ENCODE measurements at places on chromosomes 12 and 14.

DNA sequence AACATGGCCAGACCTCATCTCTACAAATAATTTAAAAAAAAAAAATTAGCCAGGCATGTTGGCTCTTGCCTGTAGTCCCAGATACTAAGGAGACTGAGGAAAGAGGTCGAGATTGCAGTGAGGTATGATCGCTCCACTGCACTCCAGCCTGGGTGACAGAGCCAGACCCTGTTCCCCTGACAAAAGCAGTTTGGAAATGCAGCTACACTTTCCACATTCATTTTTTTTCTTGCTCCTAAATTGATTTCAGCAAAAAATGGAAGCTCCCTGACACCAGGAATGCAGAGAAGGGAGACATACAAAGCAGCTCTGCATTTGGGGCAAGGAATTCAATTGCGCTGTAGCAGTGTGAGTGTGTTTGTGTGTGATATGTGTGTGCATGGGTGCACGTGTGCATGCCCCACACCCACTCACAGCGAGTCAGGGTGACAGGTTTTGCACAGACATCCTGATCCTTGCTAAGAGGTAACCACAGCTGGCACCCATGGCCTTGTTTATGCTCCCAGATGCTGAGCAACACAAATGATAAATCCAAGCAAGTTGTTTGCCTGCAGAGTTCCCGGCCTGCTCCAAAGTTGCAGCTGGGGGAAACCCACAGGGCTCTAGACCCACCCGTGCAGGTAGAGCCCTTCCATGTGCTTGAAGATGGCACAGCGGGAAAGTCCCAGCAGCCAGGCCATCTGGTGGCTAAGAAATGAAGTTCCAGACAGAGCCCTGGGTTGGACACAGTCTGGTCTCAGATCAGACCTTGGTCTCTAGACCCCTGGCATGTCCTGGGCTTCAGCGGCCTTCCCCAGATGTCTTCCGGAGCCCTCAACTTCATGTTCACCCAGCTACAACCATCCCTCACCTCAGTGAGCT, 25.9 kb upstream of the BDKRB2 start:
- no peak for DNase-seq

GRCh38 chr12:3791256-3791874, 38.5 kb upstream of the CRACR2A start:
- DNase-seq, result no peak

GRCh38 chr12:73352826-73353225, 1080.7 kb downstream of the TRHDE start:
- DNase-seq, result no peak

GRCh38 chr12:12611512-12612306, at the start of gene CREBL2:
TSS of gene CREBL2 (plus strand) at chr12:12611876. CDS start at chr12:12612173, 297 bp downstream.
- DNase-seq, result peak; percentile 98

DNA sequence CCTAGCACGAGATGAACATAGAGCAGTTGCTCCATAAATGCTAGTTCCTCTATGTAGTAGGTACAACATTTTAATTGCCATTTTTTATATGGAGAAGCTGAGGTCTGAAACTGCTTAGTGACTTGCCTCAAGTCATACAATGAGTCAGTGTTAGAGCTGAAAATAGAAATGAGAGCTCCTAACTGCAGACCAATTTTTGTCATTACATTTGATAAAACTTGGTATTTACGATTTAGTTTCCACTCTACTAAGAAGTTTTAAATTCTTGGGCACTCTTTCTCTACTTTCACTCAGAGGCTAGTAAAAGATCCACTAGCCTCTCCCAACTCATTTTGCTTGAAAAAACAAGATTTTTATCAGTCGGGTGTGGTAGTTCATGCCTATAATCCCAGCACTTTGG, 8.1 kb upstream of the TMED10 start:
- no peak for DNase-seq

DNA sequence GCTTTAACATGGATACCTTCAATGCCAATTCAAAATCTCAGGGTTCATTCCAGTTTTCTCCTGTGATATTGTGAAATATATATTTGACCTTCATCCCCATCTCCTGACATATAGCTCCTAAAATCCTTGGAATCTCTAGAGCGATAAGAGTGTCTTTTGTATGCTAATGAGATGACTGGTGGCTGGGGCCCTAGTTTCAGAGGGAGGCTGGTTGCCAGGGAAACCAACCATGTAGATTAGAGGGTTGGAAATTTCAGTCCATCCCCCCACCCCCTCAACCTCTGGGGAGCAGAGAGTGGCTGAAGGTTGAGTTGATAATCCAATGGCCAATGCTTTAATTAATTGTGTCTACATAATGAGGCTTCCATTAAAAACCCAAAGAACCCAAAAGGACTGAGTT, 59.4 kb downstream of the SDR9C7 start:
- DNase-seq, result no peak

DNA sequence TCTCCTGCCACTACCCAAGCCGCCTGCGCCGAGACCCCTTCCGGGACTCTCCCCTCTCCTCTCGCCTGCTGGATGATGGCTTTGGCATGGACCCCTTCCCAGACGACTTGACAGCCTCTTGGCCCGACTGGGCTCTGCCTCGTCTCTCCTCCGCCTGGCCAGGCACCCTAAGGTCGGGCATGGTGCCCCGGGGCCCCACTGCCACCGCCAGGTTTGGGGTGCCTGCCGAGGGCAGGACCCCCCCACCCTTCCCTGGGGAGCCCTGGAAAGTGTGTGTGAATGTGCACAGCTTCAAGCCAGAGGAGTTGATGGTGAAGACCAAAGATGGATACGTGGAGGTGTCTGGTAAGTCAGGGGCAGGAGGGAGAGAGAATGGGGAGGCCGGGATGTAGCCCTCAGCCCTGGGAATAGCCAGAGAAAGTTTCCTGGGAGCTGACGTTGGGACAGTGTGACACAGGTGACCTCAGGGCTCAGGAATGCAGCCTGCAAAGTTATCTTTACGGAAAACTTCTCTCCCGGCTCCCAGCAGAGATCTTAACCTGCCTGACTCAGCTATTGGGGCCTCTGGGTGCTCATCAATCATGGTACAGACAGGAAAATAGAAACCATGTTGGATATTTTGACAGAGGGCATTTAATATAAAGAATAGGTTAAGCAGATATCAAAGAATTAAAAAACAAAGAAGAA, 747 bp downstream of the HSPB8 start:
- no peak for DNase-seq

- DNase-seq, result no peak
These were observed 22.0 kb upstream of the ULK1 start for GRCh38 chr12:131872154-131873051.

- no peak for DNase-seq
These were observed 23.1 kb downstream of the ATP2A2 start for GRCh38 chr12:110304061-110304551.

DNA sequence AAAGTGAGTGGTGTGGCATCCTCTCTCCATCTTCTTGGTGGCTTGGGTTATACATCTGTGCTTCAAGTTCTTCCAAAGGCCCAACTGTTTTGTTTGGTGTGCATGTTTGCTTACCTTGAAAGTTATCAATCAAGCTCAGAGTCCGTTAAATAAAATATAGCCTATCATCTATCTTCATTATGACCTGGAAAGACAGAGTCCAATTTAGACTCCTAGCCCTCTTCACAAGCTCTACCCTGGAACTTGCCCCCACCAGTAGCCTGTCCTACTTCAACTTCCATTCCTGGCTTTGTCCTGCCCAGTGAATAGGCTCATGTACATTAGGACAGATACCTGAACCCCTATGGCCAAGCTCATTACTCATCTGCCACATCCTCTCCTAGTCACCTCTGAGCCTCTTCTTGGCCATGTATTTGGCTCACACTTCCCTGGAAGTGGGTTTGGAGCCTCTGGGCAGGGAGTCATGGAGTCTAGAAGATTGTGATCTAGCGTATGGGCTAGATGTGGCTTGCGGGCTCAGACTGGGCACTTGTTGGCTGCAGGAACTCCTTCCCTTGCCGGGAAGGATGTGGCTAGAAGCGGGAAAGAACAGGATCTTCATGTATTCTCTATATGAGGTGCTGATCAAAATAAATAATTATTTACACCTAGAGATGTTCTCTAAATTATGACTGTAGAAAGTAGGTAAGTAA, 6.4 kb upstream of the SSTR1 start:
- no peak for DNase-seq

DNA sequence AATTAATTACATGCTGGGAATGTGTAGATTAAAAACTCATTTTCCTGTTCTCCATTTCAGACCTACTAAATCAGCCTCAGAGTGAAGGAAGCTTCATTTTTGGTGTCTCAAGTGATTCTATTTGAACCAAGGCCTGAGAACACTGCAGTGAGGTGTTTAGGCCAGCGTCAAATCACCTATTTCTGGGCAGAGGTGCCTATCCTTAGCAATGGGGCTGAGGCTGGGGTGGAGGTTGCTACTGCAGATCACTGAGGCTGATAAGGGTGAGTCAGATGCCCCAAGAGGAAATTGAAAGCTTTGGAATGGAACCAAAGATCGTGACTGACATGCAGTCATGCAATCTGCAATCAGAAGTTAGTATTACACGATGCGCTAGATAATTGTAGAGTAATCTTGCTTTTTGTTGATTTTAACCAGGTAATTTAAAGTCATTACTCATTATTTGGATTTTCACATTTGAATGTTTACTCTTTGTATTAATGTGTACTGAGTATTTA, 4.4 kb downstream of the TXNRD1 start:
- DNase-seq, result peak; percentile 80

- DNase-seq, result no peak
These were observed 120.3 kb downstream of the VRK1 start for GRCh38 chr14:96917442-96917963.

DNA sequence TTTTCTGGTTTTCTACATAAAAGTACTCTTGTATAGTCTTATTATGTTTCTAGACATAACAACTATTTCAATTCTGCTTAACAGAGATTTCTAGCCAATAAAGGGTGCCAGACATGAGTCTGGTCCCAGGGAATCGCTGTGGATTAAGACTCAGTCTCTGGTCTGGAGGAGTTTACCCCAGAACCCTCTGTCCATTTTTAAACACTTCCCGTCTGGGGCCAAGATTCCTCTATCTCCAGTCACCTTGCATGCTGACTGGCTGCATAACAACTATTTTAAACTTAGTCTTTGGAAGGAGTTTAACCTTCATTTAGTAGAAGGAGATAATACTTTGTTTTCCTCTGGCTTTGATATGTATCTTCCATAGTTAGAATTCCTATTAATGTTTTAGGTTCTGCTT, 163.1 kb upstream of the IFNG-AS1 start:
- no peak for DNase-seq

- DNase-seq, result peak; percentile 15
These were observed 18.8 kb upstream of the FLVCR2 start for GRCh38 chr14:75559451-75560222.

DNA sequence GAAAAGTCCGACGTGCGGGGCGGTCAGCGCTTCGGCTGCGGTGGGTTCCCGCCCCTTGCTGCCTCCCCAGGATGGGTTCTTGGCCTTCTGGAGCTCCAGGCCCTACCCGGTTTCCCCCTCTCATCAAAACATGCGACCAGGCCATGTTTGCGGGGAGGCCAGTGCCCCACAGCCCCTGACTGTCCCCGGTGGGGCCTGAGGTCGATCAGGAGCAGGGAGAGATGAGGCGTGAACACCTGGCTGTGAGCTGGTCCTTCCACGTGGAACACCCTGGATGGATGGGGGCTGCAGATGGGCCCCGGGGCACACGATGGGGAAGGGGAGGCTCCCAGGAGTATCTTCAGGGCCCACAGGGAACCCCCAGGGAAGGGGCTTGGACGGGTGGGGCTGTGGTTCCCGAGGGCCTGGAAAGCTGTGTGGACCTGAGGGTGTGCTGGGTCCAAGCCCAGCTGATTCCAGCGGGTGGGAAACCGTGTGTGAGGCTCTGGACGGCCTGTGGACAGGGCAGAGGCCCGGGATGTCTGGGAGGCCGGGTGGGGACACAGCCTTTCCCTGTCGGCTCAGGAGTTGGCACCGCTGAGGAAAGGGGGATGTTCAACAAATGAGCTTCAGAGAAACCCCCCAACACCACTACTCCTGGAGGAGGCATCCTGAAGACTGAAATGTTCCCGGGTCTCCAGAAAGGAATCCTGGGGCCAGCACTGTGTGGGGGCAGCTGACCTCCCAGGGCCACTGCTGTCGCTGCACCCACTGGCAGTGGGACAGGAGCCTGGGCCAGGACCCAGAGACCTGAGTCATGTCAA, 187.0 kb upstream of the C14orf180 start:
- DNase-seq, result no peak

DNA sequence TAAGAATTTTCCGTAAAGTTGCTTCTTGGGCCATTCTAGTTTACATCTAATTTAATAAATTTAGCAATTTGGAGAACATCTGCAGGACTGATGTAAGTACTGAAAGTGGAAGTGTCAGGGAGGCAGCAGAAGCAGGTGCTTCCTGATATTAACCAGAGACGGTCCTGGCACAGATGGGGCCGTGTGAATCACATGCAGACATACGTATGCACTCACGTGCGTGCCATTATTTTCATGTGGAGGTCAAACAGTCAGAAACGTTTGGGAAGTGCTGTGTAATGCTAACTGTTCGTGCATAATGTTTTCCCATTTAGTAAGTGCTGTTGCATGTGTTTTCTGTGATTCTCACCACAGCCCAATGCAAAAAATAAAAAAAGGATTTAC, 87.8 kb upstream of the DYNC1H1 start:
- no peak for DNase-seq

DNA sequence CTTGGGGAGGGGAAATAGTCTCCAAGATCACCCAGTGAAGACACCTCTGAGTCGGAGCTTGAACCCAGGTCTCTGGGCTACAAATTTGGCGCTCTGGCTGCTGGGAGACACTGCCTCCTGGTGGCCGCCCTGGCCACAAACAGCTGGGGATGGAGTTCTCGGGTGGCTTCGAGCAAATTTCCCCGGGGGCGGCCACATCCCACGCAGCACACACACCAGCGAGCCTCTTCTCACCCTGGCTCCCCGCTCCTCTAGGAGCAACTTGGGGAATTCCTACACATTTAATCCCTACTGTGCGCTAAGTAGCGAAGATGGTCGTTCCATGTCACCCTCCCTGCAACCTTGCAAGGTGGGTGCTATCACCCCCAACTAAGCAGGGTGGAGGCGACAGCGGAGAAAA, 66.2 kb upstream of the BEGAIN start:
- DNase-seq, result no peak

DNA sequence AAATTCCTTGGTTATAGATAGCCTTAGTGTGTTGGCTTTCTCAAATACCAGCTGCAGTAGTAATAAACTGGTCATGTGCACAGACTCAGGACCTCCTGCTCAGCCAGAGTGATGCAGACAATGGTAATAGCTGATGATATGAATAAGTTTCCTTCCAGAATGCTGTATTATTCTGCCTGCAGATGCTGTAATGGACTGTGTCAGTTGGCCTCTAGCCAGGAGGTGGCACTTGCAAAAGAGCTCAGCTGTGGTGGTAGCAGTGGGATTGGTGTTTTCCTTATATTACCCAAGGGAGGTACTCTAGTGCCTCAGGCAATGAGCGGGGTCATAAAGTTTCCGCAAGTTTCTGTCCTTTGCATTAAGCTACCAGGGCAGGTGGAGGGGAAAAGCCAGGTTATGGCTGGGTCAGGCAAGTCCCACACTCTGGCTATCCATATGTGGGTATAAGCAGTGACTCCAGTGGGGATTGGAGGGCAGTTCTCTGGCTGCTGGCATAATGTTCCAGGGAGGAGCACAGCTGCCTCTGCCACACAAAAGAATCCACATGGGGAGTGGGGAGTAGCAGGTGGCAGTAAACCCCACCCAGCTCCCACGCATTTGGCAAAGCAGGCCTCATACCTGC, 14.0 kb upstream of the MUCL1 start:
- peak; percentile 19 for DNase-seq

GRCh38 chr14:53464376-53464775, 311.3 kb upstream of the DDHD1 start:
- no peak for DNase-seq

Measured in NCI-H1105 (cell line).